8988T (cell line): ENCODE measurements at places on chromosomes 2 and 18.
A peak's percentile ranks its signal among the peaks of the same experiment; 100 is the strongest.

- DNase-seq: no peak
These were observed 82.7 kb downstream of the MREG start for GRCh38 chr2:215930505-215931253.

DNA sequence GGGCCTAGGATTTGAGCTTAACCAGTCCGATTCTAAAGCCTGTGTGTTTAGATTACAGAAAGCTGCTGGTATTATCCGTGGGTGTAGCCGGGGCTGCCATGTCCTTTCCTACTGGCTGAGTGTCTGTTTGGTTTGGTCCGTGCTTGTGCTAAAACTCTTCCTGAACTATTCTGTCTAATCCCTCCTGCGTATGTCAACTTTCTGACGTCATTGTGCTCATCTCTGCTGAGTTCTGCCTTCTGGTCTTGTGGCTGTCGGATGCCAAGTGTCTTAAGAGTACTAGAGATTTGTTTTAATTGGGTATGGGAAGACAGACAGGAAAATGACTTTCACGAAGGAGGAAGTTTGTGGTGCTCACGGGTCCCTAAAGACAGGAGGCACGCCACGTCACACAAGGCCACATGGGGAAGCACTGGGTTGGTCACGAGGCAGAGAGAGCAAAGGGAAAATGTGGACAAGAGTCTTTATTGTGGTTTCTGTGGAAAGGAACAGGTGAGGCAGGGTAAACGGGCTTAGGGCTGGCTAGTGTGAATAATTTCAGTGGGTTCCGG is 31.8 kb upstream of the NTSR2 start:
- DNase-seq: no peak

- DNase-seq: no peak
These were observed 633.8 kb upstream of the ZNF804A start for GRCh38 chr2:183964565-183964964.

DNA sequence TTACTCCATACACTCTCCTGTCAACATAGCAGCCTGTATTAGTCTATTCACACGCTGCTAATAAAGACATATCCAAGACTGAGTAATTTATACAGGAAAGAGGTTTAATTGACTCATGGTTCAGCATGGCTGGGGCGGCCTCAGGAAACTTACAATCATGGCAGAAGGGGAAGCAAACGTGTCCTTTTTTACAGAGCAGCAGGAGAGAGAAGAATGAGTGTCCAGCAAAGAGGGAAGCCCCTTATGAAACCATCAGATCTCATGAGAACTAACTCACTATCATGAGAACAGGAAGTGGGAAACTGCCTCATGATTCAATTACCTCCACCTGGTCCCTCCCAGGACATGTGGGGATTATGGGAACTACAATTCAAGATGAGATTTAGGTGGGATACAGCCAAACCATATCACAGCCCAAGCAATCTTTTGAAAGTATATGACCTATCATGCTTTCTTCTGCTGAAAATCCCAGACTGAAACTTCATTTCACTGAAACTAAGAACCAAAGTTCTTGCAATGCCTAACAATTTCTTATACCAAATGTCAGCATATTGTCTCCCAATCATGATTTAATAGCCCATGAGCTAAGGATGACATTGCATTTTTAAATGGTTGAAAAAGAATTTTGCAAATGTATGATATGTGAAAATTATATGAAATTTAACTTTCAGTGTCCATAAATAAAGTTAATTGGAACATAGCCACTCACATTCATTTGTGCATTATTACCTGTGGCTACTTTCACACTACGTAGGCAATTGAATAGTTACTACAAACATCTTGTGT is 686.8 kb upstream of the ZEB2 start:
- DNase-seq: no peak

DNA sequence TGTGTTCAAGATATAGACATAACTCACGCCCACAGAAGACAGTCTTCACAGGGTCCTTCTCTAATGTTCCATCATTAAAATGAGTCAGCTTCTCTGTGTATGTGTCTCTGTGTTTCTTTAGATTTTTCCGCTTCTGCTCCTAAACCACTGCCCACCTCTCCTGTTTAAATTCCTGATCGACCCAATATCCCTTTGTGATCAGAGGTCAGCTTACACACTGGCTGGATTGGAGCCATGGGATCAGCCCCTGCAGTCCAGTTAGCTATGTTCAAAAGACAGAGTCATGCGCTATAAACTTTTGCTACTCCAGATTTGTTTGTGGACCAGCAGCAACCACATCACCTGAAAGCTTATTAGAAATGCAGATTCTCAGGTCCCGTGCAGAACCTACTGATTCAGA is 229.2 kb downstream of the C1D start:
- DNase-seq: no peak

DNA sequence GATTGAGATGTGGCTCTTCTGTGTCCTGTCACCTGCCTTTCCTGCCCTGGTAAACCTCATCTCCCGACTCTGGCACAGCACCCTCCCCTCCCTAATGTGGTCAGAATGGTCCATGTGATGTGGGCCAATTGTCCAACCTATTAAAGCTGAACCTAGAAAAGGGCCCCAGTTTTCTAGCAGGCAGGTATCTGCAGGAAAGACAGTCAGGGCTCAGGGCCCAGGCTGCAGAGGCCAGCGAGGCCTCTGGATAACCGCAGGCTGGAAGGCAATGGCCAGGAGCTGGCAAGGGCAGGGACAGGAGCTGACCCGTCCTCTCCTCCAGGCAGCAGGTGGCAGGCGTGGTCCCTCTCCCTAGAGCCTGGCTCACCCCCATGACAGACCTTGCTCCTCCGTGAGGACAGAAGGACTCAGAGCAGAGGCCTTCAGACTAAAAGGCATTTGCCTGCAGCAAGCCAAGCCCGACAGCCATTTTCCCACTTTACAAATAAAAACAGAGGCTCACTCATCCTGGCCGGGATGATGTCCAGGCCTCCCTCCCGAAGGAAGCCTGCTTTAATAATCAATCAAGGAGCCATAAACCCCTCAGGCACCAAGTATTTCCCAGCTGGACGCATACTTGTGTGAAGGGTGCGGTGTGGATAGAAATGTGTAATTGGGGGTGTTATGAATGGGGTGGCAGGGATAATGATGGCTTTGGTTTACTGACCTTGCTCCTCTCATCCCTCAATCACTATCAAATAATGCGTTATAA is 107.1 kb downstream of the TWIST2 start:
- DNase-seq: no peak

- DNase-seq: no peak
These were observed 11.4 kb downstream of the HK2 start for GRCh38 chr2:74845217-74845751.

GRCh38 chr2:237065071-237065377 is 20.7 kb upstream of the COPS8 start:
- no peak for DNase-seq

DNA sequence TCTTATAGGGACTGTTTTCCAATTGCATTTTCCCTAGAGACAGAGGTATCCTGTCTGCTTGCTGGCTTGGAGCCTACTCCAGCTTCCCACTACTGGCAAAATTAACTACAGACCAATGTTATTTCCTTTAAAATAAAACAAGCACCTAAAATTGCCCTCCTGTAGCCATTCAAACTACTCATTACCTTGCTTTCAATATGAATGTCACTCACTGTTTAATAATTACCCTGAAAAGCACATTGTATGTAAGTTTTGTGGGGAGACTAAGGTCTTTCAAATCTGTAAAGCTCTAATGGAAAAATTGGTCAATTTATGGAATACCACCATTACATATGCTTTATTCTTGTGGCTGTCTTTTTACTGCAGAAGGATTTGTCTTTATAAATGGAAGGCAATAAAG is 87.3 kb downstream of the DOCK10 start:
- no peak for DNase-seq

DNA sequence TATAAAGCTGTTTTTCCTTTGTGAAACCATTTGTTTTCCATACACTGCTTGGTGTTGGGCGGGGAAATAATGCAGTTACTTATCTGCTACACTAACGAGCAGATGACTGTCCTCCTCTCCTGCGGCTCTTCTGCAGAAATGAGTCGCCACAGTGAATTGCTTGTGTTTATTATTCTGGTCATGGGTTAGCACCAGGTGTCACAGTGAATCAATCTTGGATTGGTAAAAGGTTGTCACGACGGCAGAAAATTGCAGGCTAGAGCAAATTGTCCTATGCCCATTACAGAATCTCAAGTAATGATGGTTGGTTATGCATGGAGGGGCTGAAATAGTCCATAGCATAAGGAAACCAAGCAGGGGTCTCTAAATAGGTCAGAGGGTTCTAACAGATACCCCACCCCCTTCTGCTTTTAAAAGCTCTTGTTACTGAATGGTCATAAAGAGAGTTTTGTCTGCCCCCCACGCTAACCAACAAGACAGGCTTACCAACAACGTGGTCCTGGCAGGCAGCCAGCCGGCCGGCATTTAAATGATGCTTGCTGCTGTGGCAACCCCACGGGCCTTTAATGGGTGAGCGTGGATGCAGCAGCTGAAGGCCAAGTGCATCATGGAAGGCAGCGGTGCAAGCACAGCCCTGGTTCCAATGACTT is 29.5 kb downstream of the RAB31 start:
- DNase-seq: no peak

DNA sequence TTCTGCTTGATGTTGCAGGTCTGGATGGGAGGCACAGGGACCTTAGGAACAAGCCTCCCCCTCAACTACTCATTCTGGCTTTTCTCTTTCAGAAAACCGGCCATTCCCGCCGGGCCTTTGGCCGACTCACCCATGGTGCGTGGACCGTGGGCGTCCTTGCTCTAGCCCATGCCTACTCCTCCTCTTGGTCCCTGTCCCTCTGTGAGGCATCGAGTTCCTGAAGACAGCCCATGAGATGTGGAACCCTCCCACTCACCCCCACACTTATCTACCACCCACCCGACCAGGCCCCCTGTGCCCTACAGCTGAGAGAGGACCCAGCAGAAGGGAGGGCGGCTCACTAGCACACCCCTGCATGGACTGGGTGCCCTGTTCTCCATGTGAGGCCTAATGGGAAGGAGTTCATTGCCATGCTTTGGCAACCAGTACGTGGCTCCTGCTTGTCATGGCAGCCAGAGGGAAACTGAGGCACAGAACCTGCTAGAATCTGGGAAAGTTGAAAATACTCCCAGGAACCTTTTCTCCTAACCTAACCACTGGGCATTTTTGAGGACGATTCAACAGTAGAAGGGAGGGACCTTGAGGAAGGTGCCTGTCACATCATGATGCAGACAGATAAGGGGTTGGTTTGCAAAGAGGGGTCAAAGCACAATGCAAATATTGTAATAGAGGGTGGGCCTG is 8.5 kb downstream of the SPEG start:
- no peak for DNase-seq

- DNase-seq: no peak
These were observed 62.0 kb upstream of the SGPP2 start for GRCh38 chr2:222362336-222362735.

GRCh38 chr2:226601881-226602662 is 197.5 kb downstream of the IRS1 start:
- no peak for DNase-seq

DNA sequence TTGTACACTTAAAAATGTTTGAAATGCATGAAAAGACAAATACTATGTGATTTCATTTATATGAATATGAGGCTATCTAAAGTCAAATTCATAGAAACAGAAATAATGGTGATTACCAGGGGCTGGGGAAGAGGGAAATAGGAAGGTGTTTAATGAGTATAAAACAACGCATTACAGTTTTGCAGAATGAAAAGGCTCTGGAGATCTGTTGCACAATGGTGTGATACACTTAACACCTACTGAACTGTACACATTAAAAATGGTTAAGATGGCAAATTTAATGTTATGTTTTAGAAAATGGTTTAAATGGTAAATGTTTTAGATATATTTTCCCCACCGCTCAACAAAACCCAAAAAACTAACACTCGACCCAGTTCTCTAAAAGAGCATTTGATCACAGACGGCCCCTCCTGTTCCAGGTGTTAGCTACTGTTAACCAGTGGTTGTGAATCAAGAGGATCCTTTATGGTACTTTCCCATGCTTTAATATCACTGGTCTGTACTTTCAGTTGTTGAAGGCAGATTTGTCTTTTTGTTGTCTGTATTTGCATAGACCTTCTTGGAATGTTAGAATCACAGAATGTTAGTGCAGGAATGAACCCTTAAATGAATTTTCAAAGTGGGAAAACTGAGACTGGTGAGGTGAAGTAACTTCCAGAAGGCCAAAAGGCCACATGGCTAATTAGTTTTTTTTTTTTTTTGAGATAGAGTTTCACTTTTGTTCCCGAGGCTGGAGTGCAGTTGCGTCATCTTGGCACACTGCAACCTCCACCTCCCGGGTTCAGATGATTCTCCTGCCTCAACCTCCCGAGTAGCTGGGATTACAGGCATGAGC is 10.2 kb downstream of the RAB10 start:
- DNase-seq: no peak

GRCh38 chr2:172449911-172450550 is 22.6 kb downstream of the ITGA6 start:
- DNase-seq: no peak

GRCh38 chr2:27307545-27308358 is 493 bp downstream of the UCN start:
- DNase-seq: no peak

GRCh38 chr2:37764739-37765138 is 93.3 kb upstream of the CDC42EP3 start:
- DNase-seq: no peak

DNA sequence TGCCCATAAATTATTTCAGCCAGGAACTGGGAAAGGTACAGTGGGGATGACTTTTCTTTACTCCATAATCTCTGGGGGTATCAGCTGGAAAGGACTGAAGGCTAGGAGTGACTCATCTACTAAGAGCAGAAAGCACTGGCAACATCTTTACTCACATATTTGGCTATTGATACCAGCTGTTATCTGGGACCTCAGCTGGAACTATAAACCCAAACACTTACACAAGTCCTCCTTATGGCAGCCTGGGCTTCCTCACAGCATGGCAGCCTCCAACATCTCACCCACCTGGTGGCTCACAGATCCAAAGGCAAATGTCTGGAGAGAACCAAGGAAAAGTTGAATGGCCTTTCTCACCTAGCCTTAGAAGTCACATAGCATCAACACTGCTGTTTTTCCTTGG is 379.0 kb upstream of the RND3 start:
- DNase-seq: no peak

- peak; percentile 80 for DNase-seq
These were observed 44.9 kb downstream of the RBBP8 start for GRCh38 chr18:22977847-22978701.

GRCh38 chr2:235857598-235857997 is 310.6 kb downstream of the GBX2 start:
- no peak for DNase-seq

- no peak for DNase-seq
These were observed 131.2 kb downstream of the NEDD4L start for GRCh38 chr18:58175122-58175785.

GRCh38 chr2:222043897-222044296 is 254.9 kb downstream of the PAX3 start:
- DNase-seq: no peak
